NCI-H1436 treated with DMSO at 0.1 percent for 48 hours (cell line): ENCODE measurements at places on chromosomes 16 and 17.

GRCh38 chr16:85395207-85395912, 217.8 kb upstream of the GSE1 start:
- DNase-seq = peak; percentile 66

GRCh38 chr17:1590747-1591473, 28.3 kb upstream of the PITPNA start:
- no peak for DNase-seq

GRCh38 chr16:57167953-57168352, 17.9 kb downstream of the PSME3IP1 start:
- no peak for DNase-seq

GRCh38 chr17:34578016-34578415, 1.4 kb upstream of the TMEM132E start:
- no peak for DNase-seq

GRCh38 chr17:43372273-43372911, 26.4 kb upstream of the ARL4D start:
- no peak for DNase-seq

DNA sequence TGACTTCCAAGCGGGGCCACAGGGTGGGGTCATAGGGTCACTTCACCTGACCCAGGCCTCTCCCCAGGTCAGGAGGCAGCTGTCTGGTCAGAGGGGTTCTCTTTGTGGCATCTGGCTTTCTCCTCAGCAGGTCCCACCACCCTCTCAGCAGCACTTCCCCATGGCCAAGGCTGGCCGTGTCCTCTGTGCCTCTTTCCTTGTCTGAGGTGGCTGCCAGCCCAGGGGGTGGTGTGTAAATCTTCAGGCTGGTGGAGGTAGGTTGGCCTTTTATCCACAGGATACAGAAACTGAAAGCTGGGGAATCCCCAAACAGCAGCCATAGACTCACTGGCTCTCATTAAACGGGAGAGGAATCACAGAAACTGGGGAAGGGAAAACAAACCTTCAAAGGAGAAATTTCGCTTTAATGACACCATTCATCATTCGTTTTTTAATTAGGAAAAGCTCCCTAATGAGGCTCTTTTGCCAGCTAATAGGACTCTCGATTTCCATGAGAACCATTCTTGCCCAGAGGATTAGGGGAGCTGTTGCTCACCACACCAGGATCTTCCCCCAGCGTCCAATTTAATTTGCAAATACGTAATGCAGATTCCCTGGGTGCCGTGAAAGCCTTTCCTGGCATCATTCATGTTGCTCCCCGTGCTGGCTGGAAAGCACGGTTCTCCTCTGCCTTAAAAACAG, 18.0 kb downstream of the C17orf75 start:
- DNase-seq = no peak

GRCh38 chr16:74637742-74638453, 28.8 kb downstream of the RFWD3 start:
- no peak for DNase-seq

- DNase-seq = no peak
These were observed 52.3 kb upstream of the LGALS9 start for GRCh38 chr17:27578718-27579085.

GRCh38 chr17:28712705-28713415, 1.2 kb upstream of the PROCA1 start:
- DNase-seq = no peak

DNA sequence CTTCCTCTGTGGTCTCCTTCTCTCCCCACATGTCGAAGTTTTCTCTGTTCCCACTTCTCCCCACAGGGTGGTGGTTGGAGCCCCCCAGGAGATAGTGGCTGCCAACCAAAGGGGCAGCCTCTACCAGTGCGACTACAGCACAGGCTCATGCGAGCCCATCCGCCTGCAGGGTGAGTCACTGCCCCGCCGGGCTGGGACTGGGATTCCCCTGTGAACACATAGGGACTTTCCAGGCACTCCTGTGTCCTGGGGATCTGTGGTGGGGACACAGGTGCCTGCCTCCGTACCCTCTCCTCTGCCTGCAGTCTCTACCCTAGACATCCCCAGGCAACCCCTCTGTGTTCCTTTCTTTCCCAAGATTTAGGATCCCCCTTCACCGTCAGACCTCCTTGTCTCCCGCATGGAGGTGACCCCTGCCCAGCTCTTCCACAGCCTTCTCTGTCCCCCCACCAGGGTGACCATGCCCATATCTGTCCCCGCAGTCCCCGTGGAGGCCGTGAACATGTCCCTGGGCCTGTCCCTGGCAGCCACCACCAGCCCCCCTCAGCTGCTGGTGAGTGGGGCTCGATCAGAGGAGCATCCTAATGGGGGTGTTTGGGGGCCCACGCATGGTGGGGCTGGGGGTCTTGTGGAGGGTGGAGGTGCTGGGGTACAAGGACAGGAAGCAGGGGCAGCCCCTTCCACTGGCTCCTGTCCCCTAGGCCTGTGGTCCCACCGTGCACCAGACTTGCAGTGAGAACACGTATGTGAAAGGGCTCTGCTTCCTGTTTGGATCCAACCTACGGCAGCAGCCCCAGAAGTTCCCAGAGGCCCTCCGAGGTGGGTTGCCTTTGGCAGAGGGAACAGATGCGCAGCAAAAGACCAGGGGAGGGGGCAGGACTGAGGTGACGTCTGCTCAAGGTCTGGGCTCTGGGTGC, 5.8 kb downstream of the ITGAM start:
- no peak for DNase-seq

- no peak for DNase-seq
These were observed 207.0 kb upstream of the CACNG3 start for GRCh38 chr16:24049113-24049512.

DNA sequence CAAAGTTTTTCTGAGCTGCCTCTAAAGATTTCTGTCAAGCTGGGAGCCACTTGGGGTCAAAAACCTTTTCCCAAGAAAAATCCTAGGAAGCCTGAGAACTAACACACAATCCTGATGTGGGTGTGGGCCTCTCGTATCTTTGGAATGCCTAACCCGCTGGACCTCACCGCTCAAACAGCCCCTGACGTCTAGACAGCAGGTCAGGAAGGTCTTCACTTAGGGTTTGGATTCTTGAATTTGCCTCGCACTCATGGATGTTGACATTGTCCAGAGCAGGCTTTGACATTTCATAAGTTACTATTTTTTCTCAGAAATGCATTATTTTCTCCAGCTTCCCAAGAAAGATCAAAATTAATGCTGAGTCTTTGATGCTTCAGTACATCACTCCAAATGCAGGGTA, 18.9 kb downstream of the TEX2 start:
- DNase-seq = no peak

DNA sequence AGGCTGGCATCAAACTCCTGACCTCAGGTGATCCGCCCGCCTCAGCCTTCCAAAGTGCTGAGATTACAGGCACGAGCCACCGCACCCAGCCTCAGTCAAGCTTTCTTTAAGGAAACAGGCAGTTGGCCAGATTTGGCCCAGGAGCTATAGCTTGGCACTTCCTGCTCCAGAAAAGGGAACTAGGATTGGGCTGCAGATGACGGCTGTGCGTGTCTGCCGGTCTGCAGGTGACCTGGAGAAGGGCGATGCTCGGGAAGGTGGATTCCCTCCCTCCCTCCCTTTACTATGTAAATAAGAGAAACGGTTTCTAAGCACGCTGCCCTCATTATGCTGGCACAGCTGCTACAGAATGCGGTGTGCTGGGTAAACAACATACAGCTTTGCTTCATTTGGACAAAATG, 215.9 kb downstream of the RPTOR start:
- peak; percentile 86 for DNase-seq

- DNase-seq = no peak
These were observed 149.5 kb downstream of the TMEM132E start for GRCh38 chr17:34728771-34729310.

- DNase-seq = no peak
These were observed 9.7 kb downstream of the PSMB3 start for GRCh38 chr17:38762231-38762630.

- no peak for DNase-seq
These were observed 17.5 kb downstream of the ABHD15 start for GRCh38 chr17:29549177-29549923.

- DNase-seq = no peak
These were observed 45.8 kb upstream of the ATF7IP2 start for GRCh38 chr16:10339777-10340732.

DNA sequence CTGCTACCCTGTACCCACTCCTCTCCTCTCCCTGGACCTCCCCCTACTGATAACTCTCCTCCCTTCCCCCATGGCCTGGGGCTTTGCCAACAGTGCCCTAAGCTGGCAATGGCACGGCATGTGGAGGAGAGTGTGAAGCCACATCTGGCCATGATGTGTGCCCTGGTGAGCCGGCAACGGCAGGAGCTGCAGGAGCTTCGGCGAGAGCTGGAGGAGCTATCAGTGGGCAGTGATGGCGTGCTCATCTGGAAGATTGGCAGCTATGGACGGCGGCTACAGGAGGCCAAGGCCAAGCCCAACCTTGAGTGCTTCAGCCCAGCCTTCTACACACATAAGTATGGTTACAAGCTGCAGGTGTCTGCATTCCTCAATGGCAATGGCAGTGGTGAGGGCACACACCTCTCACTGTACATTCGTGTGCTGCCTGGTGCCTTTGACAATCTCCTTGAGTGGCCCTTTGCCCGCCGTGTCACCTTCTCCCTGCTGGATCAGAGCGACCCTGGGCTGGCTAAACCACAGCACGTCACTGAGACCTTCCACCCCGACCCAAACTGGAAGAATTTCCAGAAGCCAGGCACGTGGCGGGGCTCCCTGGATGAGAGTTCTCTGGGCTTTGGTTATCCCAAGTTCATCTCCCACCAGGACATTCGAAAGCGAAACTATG, 5.2 kb downstream of the TRAF4 start:
- DNase-seq = no peak

GRCh38 chr17:79970576-79971068, 65.0 kb downstream of the TBC1D16 start:
- no peak for DNase-seq

DNA sequence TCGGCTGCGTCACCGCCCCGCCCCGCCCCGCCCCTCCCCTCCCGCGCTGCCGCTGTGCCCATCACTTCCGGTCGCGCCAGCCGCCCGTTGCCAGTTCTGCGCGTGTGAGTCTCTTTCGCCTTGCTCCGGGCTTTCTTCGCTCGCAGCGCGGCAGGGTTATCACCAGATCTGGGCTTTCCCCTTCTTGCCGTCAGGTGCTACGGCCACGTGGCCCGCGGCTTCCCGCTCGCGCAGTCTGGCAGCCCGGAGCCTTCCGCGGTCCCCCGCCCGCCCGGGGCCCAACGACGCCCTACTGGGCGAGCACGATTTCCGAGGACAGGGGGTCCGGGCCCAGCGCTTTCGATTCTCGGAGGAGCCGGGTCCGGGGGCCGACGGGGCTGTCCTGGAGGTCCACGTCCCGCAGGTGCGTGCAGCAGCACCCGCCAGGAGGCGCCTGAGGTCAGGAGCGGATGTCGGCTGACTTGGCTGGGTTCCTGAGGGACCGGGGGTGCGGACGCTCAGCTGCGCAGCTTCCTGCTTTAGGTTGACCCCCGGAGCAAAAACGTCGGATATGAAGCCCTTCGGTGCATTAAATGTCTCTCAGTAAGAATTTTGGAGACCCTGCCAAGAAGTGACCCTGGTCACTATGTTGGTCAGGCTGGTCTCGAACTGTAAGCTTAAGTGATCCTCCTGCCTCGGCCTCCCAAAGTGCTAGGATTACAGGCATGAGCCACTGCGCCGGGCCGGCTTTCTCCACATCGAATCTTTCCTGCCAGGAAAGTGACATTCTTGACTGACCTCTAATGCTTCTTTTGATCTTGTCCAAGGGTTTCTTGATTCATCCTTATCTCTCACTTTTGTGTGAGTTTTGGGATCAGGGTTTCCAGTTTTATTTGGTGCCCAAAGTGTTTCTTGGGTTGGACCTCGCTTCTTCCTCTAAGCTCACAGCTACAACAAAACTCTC, at the start of gene METTL23:
METTL23 (plus strand) TSS at position 64 of the 943 bp plus-strand sequence. CDS start 2,872 bp downstream, outside the sequence.
- peak; percentile 22 for DNase-seq

- no peak for DNase-seq
These were observed 12.0 kb upstream of the KRT19 start for GRCh38 chr17:41539979-41540701.

- no peak for DNase-seq
These were observed at the start of gene KCNH6 for GRCh38 chr17:63523253-63523855. Gene KCNH6, plus strand, starts transcription at chr17:63523358. Its CDS starts 56 bp downstream, at chr17:63523414.

DNA sequence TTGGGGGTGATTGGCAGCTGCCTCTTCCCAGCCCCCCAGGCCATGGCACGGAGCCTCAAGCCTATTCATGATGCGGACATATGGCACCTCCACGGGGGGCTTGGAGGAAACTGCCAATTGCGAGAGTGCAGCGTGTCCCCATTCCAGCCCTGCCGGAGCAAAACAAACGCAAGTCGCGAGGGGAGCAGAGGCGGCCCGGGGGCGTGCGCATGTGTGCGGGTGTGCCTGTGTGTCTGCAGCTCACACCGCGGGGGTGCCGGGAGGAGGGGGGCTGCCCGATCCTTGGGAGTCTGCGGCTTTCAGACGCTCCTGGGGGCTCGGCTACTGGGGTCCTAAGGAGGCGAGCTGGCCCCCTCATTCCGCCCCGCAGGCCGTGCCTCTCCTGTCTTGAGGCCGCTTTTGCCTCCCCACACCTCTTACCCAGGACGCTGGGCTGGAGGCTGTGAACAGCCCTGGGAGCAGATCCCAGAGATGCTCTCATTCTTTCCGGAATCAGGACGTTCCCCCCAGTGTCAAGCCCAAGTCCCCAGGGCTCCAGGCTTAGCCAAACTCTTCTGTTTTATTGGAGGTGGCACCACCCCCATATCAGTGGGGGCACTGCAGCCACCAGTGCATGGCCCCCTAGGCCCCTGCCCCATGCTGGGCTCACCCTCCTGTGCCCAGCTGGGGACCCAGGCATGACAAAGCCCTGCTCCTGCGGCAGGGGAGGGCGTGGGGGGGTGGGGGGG, 29.1 kb downstream of the ENDOV start:
- DNase-seq = no peak

GRCh38 chr17:48615963-48616716, 1.0 kb upstream of the HOXB8 start:
- no peak for DNase-seq
